ENCODE measurements at places on chromosomes 2 and 18.

- DNase-seq = no peak
Observed at GRCh38 chr2:39796134-39796533, 17.1 kb upstream of the THUMPD2 start.

- DNase-seq = no peak
Observed at GRCh38 chr2:12330916-12331315, 385.8 kb upstream of the TRIB2 start.

- DNase-seq = no peak
Observed at GRCh38 chr2:15734674-15735483, 143.2 kb downstream of the DDX1 start.

DNA sequence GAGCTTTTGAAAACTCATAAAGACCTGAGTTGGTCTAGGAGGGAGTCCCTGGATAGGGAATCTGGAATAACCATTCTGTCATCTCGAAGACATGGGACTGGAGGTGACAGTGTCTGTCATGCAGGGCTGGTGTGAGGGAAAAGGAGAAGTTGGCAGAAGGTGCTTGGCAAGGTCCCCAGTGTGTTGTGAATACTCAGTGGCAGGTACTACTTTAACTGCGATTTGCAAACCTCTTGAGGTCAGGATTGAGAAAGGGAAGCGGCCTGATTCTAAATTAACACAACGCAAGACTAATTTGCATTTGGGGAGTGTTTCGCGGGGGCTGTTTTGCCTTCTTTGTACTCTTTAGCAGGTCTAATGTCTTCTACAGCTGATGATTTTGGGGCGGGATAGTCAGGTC is 77.0 kb upstream of the TMEM200C start:
- no peak for DNase-seq

All from H7 (cell line).